ENCODE measurements at places on chromosomes 1 and 21.

- no peak for DNase-seq
These were observed 44.4 kb upstream of the LRRC8C start for GRCh38 chr1:89588480-89588879.

DNA sequence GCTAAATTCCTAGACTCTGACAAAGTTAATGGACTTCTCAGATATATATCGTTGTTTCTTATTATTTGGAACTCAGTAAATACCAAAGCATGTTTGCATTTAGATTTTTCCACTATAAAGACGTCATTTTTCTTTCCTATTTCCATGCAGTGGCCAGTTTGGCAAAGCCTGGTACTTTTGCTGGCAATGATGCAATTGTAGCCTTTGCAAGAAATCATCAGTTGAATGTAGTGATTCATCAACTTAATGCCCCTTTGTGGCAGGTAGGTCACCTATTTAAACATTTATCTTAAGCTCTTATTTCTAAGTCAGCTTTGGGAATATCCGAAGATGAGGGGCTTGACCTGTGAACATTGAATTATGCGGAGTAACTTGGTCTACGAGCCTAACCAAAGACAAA lies 12.0 kb downstream of the OTUD3 start:
- DNase-seq = no peak

DNA sequence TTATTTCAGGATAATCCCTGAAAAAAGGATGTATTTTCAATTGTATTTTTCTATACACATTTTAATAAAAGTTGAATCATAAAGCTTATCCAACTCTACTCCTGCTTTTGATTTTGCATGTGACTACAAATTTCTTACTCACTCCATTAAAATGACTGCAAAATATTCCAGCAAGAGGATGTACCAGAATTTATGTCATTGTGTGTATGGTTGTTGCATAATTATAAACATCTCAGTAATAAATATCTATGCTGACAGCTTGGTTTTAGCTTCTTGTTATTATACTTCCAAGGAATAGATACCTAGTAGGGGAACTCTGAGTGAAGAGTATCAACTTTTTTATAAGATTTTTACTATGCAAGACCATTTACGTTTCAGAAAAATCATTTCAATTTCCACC lies 463.2 kb upstream of the RUNX1 start:
- no peak for DNase-seq

DNA sequence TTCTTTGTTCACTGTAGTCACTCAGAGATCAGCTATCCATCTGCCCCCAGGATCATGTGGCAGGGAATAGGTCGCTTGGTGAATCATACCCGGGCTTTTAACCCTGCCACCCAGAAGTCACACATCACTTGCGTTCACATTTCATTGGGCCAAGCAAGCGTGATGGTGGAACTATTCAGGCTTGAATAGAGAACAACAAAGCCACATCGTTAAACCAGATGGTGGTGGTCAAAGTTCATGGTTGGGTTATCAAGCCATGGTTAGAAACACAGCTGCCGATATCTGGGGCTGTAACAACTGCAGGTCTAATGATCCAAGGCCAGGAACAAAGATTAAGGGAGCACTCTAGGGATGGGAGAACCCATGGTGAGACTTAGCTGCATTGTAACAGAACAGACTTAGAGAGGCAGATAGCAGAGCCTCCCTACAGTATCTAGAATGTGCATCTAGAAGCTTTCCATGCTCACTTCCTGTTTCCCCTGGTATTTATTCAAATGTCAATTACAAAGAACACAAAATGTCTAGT lies 40.0 kb upstream of the PTPRC start:
- DNase-seq = no peak

GRCh38 chr1:243258731-243259130 lies 2.9 kb downstream of the SDCCAG8 start:
- no peak for DNase-seq

DNA sequence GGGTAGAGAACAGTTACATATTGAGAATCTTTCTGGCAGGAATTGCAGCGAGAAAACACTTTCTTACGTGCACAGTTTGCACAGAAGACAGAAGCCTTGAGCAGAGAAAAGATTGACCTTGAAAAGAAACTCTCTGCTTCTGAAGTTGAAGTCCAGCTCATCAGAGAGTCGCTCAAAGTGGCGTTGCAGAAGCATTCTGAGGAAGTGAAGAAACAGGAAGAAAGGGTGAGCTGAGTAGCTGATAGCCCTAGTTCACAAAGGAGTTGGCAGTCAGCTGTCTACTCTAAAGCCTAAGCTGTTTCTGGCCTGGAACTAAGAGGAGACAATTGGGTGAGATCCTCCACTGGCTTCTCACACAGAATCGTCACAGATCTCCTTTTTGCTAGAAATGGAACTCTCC lies 20.3 kb upstream of the SH3BGRL3 start:
- DNase-seq = no peak

- DNase-seq = no peak
These were observed 130.6 kb downstream of the LIPI start for GRCh38 chr21:14080040-14080763.

DNA sequence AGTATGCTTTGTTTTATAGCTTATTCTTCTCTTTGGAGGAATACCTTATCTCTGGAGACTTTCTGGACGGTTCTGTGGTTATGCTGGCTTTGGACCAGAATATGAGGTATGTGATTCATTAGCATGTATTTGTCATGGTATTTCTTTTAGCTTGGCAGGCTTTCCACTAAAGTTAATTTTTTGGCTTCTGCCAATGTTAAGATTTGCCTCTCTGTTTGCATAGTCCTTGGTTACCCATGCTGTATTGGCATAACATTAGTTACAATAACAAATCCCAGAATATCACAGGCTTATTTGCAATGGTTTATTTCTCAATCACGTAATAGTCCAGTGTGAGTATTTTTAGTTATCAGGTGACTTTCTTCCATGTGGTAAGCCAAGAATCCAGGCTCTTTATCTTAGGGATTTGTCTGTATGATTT lies 9.7 kb downstream of the ZMPSTE24 start:
- DNase-seq = no peak

GRCh38 chr1:27607239-27607804 lies 3.4 kb upstream of the AHDC1 start:
- no peak for DNase-seq

DNA sequence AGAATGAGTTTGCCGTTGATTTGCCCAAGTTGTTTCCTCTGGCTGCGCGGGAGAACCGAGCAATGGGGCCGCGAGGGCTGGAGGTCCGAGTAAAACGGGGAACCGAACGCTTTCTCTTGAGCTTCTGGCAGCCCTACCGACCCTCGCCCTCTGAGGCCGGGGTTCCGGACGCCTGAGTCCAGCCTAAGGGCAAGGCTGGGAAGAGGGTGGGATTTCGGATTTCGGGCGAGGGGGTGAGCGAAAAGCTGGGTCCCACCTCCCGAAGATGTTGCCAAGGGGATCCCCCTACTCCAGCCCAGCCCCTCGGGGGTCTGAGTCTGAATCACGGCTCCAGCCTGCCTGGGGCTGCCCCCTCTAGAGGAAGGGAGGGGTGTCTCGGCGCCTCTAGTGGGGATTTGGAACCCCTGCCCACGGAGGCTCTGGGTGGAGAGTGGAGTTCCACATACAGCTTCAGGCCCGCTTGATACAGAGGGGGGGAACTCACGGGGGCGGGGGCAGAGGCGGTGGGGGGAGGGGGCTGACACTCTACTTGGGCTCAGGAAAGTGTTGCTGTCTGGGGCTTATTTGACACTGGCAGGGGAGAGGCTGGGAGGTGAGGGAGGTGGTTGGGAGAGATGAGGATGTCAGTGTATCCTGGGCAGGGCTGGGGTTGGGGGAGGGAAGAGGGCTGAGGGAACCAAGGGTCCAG lies 617 bp downstream of the KIRREL1 start:
- DNase-seq = no peak

- DNase-seq = no peak
These were observed 28.9 kb downstream of the WDR4 start for GRCh38 chr21:42850463-42850862.

GRCh38 chr1:51327386-51327785 lies 3.0 kb downstream of the TTC39A start:
- no peak for DNase-seq

All from CD4-positive, alpha-beta T cell treated with Interleukin-15 for 4 hours (primary cell).